ENCODE measurements at places on chromosomes 3 and 15.

DNA sequence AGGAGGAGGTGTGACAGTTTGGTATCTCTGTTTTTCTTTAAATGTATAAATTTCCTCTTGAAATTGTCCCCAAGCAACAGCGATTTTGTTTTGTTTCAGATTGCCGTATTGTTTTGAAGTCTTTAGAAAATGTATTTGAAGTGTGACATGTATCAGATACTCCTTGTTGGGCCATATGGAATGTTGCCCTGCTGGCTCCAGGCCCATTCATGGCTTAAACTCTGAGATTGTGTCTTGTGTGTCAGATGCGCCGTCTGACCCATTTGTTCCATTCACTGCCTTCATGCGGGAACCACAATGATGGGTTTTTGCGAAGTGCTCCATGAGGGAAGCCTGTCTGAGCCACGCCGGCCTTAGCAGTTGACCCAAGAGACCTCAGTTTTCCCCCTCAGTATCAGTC is 75.2 kb upstream of the ADAMTSL3 start:
- no peak for DNase-seq

DNA sequence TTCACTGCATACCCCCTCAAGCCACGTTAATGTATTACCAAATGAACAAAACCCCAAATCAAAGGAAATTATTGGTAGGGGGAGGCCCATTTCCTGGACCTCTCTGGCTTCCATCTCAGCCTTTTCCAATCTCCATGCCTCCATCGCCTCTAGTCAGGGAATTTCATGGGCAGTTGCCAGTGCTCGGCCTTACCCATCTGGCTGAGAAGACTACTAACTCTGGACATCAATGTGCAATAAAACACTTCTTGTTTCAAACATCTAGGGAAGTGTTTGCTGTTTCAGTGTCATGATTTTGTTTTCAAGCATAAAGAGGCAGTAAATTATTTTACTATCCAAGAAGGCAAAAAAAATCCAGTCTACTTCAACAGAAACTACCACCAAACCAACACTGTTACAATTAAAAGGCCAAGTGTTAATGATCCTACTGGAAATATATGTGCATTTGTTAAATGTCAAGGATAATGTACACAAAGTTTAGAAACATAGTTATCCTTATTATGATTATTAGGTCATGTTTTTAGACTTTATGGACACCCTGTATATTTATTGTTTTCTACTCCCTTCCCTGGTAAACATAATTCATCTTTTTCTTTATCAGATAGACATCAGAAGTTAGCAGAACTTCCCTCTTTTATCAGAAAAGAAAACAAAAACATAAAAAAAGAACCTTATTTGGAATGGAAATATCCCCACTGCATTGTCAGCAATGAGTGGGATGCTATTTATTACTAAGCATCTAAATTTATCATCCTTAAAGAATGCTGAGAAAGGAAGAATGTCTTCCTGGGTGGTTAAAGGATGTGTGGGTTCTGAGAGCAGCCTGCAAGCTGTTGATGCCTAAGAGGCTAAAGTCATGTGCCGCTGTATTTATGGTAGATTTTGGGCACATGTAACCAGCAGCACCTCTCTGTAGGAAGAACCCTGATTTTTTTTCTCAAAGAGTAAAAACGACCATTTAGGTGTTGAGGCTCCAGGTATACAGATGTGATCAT is 15.2 kb downstream of the LDHAL6B start:
- peak; percentile 45 for DNase-seq

DNA sequence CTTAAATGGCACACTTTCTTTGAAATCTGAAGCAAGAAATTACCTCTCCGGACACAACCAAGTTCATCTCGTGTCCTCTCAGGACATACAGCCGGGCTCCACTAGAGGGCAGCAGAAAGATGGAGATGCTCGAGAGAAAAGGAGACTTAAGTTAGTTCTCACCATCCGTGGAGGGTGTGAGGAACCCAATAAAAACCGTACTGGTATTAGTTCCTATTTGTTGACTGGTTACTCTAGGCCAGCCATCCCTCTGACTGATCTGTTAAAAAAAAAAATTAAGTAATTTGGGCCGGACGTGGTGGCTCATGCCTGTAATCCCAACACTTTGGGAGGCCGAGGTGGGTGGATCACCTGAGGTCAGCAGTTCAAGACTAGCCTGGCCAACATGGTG is 7.9 kb upstream of the CYP11A1 start:
- peak; percentile 36 for DNase-seq

GRCh38 chr15:98964466-98965133 is 43.0 kb downstream of the PGPEP1L start:
- DNase-seq = no peak

DNA sequence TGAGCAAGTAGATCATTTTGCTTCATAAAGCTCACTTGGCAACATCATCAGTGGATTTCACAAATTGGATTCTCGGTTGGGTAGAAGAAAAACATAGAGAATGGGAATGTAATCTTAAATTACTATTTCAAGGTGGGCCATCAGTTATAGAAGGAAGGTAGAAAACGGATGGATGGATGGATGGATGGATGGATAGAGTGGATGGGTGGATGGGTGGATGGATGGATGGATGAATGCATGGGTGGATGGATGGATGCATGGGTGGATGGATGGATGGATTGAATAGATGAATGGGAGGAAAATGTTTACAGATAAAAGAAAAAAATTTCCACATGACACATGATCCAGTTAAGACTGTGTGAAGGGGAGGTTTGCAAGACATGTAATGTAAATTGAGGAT is 159.7 kb downstream of the MEX3B start:
- no peak for DNase-seq

DNA sequence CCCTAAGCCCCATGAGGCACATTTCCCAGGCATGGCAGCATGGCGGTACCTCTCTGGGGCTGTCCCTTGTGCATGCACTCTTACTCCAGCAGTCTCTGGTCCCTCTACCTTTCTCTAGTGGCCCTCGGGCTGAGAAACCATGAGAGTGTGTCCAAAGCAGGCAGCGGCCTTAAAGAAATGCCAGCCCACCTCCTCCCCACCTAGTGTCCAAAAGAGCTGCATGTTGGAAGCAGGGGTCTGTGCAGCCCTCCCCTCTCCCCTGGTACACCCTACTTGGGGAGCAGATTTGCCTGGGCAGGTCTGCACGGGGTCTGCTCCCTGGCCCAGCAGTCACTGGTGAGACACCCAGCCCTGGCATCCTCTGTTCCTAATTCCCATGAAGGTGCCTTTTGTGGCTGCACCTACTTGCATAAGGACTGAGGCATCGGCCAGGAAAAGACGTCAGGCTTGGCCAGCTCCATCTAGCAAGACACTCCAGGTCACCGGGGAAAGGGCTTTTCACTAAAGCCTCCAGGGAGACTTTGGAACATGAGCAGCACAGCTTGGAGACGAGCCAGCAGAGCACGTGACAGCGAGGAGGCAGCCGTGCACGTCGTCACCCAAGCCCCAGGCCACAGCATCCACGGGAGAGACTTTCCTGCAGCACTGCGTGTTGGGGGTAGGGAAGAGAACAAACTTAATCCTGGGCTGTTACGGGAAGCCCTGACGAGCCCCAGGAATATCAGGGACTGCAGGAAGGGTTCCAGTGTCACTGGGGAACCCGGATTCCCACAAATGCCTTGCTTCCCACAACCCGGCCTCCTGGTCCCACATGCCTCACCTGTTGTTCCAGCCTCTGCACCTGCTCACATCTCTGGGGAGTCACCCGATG is 38.8 kb downstream of the TM2D3 start:
- DNase-seq = no peak

- DNase-seq = no peak
Measured at GRCh38 chr3:134078169-134078831, 48.6 kb upstream of the SLCO2A1 start.

- no peak for DNase-seq
Measured at GRCh38 chr3:161333696-161334095, 37.6 kb downstream of the SPTSSB start.

DNA sequence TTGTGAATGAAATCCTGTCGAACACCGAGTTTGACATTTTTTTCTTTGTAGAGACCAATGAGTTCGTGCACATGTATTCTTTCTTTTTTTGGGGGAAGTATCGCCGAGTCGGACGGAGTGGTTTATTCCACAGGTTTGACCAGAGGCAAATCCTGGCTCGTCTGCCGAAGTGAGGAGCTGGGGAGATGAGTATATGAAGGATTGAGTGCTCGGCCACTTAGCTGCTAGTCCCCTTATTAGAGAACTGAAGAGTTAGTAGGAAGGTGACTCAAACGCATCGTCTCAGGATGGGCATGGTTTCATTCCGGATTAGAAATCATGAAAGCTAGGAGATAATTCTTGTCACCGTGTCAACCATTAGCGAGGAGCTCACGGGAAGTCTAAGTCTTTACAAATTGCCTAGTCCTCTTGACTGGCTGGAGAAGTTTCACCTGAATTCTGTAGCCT is 154.7 kb upstream of the GOLIM4 start:
- no peak for DNase-seq

GRCh38 chr3:132556508-132557159 is 40.4 kb upstream of the ACKR4 start:
- DNase-seq = no peak

DNA sequence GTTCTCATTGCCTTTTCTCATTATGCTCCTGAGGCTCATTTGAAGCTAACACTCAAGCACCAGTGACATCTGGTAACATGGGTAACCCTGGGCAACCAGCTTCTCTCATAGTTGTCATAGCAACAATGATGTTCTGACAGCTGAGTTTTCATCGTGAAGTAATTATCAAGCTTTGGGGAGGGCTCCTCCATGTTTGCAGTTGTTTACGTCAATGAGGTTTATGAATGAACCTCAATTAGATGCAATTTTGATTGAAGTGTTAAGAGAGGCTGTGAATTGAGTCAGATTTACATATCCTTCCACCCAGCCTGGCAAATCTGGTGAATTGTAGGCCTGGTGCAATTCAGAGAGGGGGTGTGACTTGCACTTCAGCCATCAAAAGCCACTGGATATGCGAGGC is 119.3 kb upstream of the CHD2 start:
- no peak for DNase-seq

- no peak for DNase-seq
Measured at GRCh38 chr15:59999612-60000112, 4.4 kb upstream of the FOXB1 start.

DNA sequence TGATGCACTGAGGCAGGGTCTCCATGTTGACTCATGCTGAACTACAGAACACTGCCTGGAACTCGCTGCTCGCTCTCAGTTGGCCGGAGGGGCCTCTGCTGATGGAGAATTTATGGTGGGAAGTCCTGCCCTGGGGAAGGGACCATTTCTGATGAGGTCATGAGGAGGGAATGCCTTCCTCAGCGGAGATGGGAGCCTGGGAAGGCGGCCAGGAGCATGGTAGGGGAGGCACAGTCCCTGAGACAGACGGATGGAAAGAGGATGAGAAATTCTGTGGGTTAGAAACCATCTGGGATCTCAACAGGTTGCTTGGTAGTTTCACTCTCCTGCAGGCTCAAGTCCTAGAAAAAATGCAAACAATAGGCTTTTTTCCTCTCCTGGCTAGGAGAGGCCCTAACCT is 56.8 kb upstream of the TPM1 start:
- peak; percentile 47 for DNase-seq

DNA sequence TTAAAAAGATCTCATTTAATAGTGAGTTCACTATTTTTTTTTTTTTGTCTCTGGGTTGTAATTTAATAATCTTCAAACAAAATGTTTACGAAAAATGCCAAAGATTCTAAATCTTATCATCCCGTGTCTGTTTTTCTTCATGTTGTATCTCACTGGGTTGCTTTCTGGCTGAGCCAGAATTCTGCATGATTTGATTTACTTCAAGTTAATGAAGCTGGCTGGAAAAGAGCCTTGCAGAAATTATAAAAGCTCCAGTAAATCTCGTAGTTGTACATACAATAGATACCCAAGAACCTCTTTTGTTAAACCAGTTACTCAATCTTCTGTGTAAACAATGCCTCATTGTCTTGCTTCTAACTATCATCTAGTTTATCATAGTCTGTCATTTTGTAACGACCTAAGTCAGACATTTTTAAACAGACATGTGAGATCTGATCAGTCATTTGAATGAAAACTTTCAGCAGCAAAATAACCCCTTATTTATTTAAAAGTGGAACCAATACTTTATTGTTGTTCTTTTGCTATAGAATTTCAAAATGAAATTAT is 249.0 kb downstream of the MCTP2 start:
- no peak for DNase-seq

GRCh38 chr3:146092230-146092629 is 68.8 kb downstream of the PLOD2 start:
- DNase-seq = no peak

- DNase-seq = no peak
Measured at GRCh38 chr3:38314112-38314763, 32.1 kb downstream of the SLC22A14 start.

GRCh38 chr3:177263615-177264368 is 66.5 kb upstream of the TBL1XR1 start:
- DNase-seq = no peak

- DNase-seq = no peak
Measured at GRCh38 chr3:10553591-10554235, 48.3 kb upstream of the ATP2B2 start.

DNA sequence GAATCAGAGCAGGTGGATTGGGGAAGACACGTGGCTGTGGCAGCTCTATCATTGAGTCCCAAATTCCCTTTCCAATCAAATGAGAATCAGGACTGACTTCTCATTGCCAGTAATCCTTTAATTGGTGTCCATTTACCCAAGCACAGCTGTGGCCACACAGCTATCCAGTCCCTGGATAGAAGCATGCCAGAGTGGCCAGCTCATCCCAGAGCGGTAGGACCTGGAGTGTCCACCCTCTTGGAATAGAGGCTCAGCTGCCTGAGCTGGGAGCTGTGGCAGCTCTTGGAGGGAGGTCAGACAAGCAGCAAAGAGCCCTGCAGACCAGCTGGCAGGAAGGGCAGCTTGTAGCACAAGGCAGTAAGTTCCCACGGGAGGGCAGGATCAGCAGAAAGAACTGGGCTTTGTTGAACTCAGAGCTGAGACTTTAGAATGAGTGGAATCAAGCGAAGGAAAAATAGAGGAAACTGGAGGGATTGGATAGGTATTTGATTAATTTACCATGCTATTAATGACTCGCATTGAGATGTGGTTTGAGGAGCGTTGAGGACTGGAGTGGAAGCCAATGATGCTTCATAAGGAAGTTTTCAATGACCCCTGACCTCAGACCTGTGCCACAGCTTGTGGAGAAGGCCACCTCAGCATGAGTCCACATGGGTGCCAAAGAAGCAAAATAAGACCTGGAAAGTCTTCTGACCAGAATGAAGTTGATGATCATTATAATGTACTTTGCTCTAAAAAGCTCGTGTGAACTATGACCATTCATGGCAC is 6.9 kb upstream of the ALPK3 start:
- no peak for DNase-seq

DNA sequence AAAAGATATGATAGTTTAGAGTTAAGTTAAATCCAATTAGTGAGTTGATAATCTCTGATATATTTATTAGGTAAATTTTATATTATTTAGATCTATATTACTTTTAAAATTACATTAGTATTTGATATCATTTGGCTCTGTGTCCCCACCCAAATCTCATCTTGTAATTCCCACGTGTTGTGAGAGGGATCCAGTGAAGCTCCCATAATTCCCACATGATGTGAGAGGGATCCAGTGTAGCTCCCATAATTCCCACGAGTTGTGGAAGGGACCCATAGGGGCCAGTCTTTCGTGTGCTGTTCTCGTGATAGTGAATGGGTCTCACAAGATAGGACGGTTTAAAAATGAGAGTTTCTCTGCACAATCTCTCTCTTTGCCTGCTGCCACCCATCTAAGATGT is 1183.6 kb downstream of the NSUN3 start:
- no peak for DNase-seq

GRCh38 chr15:59976480-59977271 is 27.4 kb upstream of the FOXB1 start:
- no peak for DNase-seq
